NCI-H1930 (cell line): ENCODE measurements at places on chromosomes 6 and 20.

DNA sequence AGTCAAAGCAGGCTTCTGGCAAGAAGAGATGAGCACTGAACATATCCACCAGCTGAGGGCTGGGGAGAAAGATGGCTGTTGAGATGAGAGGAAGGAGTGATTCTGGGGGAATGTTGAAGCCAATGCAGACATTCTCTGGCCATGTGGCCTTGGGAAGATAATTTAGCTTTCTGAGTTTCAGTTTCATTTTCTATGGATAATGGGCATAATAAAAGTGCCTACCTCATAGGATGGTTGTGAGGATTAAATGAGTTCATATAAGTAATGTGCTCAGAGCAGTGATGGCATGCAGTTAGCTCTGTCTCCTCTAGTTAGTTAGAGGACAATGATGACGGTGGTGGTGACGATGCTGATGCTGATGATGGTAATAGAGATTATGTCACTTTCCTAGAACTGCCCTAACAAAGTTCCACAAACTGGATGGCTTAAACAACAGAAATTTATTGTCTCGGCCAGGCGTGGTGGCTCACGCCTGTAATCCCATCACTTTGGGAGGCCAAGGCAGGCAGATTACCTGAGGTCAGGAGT is 18.5 kb upstream of the KCNK5 start:
- DNase-seq, result no peak

DNA sequence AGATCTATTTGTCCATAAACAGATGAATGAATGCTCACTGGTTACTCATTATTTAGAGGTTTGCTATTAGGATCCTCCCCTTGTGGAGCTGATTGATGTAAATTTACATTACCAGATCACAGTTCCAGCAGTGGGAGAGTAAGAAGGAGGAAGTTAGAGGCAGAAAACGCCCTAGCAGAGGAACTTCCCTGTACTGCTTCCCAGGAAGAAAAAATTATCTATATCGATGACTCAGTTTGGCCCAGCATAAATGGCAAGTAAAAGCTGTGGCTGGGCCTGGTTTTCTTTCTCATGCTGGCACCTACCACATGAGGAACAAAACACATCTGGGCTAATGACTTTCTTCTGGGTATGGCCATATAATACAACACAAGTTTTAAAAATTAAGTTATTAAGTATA is 35.7 kb downstream of the DNAAF9 start:
- no peak for DNase-seq

GRCh38 chr20:38798266-38798665 is 7.2 kb upstream of the PPP1R16B start:
- no peak for DNase-seq

GRCh38 chr20:13873831-13874230 is 89.0 kb downstream of the NDUFAF5 start:
- DNase-seq, result no peak

DNA sequence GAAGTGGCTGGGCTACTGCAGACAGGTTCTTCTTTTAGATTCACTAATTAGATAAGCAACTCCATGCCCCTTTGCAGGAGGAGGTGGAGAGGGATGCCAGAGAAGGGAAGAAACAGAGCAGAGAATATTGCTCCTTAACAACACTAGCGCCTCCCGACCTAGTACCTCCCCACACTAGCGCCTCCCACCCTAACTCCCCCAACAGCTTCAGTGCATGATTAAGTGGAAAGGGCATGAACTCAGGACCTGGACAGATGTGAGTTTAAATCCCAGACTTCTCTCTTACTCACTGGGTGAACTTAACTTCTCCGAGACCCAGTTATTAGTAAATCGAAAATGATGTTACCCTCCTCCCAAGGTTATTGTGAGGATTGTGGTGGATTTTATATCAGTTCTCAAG is 25.7 kb downstream of the STX11 start:
- no peak for DNase-seq

- no peak for DNase-seq
These were observed 2.1 kb downstream of the MAP3K7 start for GRCh38 chr6:90584636-90585255.

DNA sequence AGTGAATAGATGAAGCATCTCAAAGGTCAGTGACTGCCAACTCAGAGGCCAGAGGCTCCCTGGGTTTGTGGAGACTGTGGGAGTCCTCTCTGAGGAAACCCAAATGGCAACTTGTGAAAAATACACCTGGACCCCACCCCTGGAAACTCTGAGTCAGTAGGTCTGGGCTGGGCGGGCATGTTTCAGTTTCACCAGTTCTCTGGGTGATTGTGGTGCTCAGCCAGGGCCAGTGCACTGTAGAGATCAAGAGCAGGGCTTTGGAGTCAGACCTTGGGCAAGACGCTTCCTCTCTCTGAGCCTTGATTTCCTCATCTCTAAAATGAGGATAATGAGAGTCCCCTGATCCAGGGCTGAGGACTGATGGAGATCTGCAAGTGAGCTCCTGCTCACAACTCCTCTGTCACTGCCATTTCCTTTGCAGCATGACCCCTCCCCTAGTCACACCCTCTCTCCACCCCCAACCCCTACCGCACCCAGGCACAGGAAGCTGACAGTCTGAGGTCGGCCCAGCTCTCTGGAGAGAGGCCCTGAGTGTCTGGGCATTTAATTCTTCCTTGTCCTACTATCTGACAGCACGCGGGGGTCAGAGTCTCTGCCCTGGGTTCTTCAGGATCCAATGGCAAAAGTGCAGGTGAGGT is 5.1 kb downstream of the DEF6 start:
- DNase-seq, result no peak
